ENCODE measurements at places on chromosomes 4 and X.

DNA sequence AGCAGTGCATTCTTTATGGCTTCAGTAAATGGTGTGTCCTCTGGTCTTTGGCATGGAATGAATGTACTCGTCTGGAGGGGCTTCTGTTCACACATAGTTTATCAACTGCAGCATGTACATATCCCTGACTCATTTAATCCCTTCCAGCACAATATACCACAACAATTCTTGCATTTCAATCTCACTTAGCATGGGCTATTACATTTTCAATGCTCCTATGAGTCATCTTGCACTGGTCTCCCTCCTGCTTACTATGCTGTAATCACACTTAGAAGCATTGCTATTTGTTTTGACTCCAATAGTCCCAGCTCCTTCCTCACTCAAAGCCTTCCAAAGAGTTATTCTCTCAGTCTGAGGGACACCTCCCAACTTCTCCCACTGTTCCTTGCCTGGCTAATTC, 180.9 kb upstream of the NUDT10 start:
- DNase-seq = no peak

DNA sequence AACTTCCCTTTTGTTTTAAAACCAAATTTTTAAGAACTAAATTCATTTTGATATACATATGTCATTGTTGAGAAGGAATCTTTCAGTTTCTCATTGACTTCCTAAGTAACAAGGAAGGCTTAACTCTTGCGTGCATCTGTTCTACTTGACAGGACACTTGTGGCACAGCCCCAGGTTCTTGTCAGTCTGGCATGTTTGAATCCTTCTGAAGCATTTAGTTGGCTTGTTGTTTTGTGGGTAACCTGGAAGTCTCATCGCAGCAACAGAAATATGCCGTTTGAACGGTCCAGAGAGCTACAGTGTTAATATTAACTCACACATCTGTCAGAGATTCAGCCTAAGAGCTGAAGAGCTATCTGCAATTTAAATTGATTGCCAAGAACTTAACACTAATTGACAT, 76.0 kb downstream of the GLRA3 start:
- no peak for DNase-seq

DNA sequence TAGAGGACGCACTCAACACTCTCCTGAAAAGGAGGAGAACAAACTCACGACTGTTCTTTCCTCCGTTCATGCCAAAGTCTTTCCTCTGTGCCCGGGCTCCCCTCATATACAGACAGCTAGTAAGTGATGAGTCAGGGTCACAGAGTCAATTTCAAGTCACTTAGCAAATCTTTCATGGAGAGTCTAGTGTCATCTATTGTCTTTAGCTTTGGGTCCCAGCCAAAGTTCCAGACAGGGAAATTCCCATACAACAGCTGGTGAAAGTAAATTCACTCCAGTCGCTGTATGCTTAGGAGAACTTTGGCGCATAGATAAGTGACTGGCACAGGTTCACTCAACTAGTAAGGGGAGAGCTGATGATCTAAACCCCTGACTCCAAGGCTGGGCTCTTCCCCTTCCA, 226.5 kb downstream of the MID1 start:
- DNase-seq = no peak

DNA sequence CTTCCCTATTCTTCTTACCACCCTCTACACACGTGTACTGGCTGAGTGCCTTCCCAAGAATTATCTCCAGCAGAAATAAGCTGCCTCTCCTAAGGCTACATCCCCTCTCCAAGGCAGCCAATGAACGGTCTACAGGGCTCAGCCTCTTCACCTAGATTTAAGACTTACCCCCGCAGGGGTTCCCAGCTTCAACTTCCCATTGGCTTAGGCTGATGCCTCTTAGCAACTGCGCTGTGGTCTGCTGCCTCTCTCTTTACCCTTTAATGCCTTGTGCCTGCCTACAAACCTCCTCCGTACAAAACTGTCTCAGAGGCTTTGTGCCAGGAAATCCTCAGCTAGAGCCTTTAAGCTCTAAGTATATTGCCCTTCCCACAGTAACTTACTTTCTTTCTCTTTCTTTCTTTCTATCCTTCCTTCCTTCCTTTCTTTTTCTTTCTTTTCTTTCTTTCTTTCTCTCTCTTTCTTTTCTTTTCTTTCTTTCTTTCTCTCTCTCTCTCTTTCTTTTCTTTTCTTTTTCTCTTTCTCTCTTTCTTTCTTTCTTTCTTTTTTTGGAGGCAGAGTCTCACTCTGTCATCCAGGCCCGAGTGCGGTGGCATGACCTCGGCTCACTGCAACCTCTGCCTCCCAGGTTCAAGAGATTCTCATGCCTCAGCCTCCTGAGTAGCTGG, 15.1 kb upstream of the PIGA start:
- DNase-seq = peak; percentile 17

DNA sequence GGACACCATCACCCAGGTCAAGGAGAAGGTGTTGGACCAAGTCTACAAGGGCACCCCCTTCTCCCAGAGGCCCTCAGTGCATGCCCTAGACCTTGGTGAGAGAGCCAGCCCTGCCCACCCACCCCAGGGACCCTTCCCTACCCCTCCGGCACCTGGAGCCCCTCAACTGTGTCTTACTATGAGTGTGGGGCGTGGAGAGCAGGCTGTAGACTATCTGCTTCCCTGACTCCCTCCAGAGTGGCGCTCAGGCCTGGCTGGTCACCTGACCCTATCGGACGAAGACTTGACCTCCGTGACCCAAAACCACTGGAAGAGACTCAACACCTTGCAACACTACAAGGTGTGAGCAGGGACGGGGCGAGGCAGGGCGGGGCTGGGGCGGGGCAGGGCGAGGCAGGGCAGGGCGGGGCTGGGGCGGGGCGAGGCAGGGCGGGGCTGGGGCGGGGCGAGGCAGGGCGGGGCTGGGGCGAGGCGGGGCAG, 4.7 kb upstream of the SRPK3 start:
- no peak for DNase-seq

- DNase-seq = no peak
These were observed 2.9 kb downstream of the IDH3G start for GRCh38 chrX:153791104-153791852.

GRCh38 chr4:82457266-82457665, 26.9 kb downstream of the ENOPH1 start:
- no peak for DNase-seq

- peak; percentile 86 for DNase-seq
These were observed 76.8 kb upstream of the DDX53 start for GRCh38 chrX:22922961-22923360.

- no peak for DNase-seq
These were observed 107.6 kb downstream of the QRFPR start for GRCh38 chr4:121273191-121273590.

GRCh38 chr4:93617606-93618005, 210.9 kb upstream of the ATOH1 start:
- no peak for DNase-seq

DNA sequence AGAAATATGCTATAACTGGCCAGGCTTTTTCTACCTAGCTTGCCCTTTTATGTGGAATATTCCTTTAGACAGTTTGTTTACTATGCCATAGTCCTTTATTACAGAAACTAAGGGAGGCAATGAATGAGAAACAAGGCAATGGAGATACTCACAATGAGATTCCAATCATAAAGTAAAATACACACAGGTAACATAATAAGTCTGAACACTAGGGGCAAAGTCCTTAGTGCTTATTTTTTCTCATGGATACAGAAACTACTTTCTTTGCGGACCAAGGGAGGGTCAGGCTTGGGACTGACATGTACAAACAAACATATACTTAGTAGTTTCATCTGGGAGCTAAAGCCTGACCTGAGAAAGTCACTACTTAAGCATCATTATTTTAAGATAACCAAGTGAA, 16.0 kb upstream of the UGT8 start:
- DNase-seq = no peak

- no peak for DNase-seq
These were observed 41.8 kb upstream of the CPLX1 start for GRCh38 chr4:867526-868250.

GRCh38 chr4:137656661-137657060, 124.4 kb upstream of the PCDH18 start:
- no peak for DNase-seq

GRCh38 chr4:34861666-34862065, 1382.6 kb downstream of the ARAP2 start:
- peak; percentile 44 for DNase-seq

DNA sequence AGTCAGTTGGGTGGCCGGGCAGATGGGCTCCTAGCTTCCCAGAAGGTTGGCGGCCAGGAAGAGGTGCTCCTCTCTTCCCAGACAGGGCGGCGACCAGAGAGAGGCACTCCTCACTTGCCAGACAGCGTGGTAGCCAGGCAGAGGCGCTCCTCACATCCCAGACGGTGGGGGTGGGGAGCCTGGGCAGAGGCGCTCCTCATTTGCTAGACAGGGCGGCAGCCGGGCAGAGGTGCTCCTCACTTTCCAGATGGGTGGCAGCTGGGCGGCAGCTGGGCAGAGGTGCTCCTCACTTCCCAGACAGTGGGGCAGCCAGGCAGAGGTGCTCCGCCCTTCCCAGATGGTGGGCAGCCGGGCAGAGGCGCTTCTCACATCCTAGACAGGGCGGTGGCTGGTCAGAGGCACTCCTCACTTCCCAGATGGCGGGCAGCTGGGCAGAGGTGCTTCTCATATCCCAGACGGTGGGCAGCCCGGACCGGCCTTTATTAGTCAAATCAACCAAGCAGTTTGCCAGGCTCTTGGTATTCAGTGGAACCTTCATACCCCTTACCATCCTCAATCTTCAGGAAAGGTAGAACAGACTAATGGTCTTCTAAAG, 13.5 kb upstream of the NONO start:
- DNase-seq = no peak

- no peak for DNase-seq
These were observed 17.8 kb downstream of the AMER1 start for GRCh38 chrX:64187762-64188150.

- DNase-seq = no peak
These were observed 3.0 kb upstream of the NDP start for GRCh38 chrX:43976205-43976604.

GRCh38 chr4:42151568-42152506, 618 bp downstream of the BEND4 start:
- DNase-seq = no peak

- peak; percentile 32 for DNase-seq
These were observed 1.2 kb downstream of the ARHGAP6 start for GRCh38 chrX:11664211-11665167.

DNA sequence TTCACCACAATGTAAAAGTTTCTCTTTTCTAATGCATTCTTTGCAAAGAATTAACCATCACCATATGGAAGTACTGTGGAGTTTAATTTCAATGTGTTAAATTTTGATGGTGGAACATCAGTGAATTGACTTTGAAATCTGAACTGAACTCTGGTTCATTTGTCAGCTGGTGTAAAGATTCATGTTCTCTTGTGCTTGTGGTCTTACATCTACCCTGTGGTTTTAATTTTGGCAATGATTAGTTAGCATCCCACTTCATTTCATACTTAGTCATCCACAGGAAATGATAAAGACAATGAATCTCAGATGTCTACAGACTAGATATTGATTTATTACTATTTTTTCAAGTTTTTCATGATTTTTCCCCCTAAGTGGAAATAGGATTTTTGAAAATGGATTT, 77.8 kb downstream of the GRID2 start:
- DNase-seq = peak; percentile 12

DNA sequence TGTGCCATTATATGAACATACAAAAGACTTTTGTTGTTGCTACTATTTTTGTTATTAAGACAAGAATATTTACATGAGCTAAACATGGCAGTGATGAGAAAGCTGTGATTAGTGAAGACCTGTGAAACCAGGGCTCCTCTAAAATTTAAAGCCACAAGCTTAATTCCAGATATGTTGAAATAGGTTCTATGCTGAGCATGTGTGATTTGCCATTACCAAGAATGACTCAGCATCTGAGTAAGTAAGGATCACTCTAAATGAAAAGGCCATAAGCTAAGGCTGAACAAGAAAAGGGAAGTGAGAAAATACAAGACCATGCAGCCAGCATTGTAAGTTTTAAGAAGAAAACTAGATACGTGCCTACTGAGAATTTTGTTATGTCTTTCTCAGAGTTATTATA, 75.9 kb upstream of the CAMK2D start:
- peak; percentile 92 for DNase-seq

- DNase-seq = no peak
These were observed 535.7 kb downstream of the PPP4R3C start for GRCh38 chrX:26927419-26927818.

GRCh38 chr4:11615601-11616000, 186.9 kb upstream of the HS3ST1 start:
- DNase-seq = no peak

DNA sequence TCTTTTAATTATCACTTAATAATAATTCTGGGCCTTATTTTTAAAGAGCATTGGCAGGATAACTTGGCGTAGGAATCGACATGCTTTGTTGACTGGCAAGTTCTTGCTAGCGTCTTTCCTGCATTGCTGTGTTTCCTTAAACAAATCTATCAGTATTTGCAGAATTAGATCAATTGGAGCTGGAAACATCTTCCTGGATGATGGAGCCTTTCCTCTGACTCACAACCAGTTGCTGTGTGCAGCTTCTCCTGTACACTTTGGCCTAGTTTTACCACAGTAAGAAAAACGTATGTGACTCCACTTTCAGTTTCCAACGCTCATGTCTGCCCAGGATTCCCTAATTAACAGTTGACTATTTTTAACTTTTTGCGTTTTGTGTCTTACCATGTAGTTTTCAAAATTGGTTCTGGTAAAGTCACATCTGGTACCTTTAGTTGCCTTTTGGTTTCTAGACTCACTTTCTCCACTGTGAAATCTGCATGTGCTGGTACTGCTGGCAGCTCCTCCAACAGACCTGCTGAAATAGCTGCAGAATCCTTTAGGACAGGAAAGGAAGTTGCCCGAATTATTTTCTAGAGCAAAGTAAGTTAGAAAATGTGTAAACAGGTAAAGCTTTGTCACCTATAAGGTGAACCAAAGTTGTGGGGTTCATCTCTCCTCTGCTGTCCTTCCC, 553.2 kb upstream of the FAT1 start:
- peak; percentile 28 for DNase-seq

- DNase-seq = no peak
These were observed 9.2 kb downstream of the CMC4 start for GRCh38 chrX:155061760-155062159.

DNA sequence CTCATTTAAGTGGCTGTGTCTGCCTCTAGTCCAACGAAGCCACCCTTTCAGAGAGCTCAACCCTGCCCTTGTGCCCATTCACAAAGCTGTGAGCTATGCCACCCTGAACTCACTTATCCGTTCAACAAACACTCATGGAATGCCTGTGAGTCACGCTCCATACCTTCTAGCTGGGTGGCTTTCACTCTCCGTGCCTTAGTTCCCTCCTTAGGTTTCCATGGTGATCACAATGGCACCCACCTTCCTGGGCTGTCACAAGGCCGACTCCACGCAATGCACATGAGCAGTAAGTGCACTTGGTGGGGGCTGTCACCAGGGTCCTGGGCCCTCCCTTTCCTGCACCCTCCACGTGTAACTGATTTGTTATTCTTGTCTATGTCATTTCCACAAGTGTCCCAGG, 37.2 kb upstream of the PPP2R2C start:
- DNase-seq = peak; percentile 12

- peak; percentile 35 for DNase-seq
These were observed 3.7 kb downstream of the IL13RA2 start for GRCh38 chrX:115013705-115014104.

GRCh38 chrX:46543441-46543840, 1.8 kb downstream of the ZNF674 start:
- DNase-seq = no peak

All from choroid plexus epithelial cell (primary cell).